ENCODE measurements at places on chromosomes 7 and 10.

DNA sequence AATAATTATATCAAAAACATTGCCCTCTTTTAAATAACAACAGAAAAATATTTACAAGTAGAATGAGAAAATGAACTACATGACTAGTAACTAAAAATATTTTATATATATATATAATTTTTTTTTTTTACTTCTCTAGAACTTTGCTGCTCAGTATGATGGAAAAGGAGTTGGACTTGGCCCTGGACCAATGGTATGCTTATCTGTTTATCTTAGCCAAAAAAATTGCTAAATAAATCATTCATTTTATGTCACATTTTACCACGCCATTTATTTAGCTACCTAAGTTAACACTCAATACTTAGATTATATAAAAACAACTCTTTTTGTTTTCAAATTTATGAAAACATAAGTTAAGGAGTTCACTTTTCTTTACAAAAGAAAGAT lies 6.7 kb downstream of the COL1A2 start:
- DNase-seq, result no peak

DNA sequence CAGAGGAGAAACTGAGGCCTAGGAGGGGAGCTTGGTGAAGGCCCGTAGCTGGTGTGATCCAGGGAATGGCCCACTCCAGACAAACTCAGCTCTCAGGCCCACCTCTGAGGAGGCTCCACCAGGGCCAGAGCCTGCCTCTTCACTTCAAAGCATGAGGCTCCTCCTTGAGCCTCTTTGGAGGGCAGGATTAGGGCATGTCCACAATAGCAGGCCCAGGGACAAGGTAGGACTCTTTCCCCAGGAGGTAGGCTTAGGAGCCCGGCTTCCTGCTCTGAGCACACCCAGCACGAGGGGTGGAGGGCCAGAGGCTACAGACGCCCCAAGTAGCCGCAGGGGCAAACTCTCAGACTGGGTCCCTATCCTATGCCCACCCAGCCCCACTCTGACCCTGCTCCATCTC lies 164.6 kb upstream of the ZMIZ1 start:
- no peak for DNase-seq

DNA sequence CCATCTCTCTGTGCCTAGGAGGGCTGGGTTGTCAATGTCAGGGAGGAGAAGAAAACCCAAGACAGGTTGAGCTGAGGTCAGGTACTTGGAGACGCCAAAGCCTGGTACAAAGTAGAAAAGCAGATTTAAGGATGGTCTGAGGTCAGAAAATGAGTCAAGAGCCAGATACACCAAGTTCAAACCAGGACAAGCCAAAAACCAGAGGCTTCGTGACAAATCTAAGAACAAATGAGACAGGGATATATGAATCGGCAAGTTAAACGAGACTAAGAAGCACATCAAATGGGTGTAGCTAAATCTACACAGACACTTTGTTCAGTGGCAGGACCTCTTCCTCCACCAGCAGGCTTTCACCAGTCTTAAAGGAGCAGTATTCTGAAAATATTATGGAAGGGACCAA lies 34.2 kb downstream of the C7orf33 start:
- DNase-seq, result no peak

DNA sequence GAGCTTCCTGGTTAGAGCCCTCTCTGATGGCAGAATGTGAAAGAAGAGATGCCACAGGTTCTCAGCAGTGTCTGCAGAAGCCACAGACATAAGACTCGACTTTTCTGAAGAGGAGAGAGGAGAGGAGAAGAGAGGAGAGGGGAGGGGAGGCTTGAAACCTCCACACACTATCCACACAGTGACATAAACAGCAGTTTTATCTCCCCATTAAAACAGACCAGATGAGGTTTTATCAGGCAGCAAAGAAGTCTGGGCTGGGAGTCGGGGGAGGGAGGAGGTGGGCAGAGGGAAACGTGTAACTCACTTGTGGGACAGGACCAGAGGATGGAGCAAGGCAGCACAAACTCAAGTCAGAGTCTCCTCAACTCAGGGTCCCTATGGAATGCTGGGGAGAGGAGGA lies 76.5 kb downstream of the XPNPEP1 start:
- DNase-seq, result no peak

- peak; percentile 76 for DNase-seq
Measured at GRCh38 chr10:132185601-132186487, 904 bp upstream of the DPYSL4 start.

DNA sequence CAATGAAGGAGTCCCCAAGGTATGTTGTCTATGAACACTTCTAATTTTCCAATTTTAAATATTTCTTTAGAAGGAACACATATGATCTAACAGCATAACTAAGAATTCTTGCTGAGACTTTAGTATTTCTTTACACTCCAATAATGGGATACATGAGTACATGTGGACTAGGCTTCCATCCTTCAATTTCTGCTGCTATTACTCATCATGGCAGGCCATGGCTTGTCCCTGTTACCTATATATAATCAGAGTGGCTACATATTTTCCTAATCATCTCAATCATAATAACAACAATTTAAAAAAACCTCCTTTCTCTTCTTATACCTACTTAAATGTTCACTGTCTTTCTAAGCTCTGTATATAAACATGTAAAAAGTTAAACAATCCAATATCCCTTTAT lies 60.3 kb upstream of the TAC1 start:
- no peak for DNase-seq

- DNase-seq, result peak; percentile 16
Measured at GRCh38 chr10:118635674-118636402, 40.4 kb upstream of the PRLHR start.

DNA sequence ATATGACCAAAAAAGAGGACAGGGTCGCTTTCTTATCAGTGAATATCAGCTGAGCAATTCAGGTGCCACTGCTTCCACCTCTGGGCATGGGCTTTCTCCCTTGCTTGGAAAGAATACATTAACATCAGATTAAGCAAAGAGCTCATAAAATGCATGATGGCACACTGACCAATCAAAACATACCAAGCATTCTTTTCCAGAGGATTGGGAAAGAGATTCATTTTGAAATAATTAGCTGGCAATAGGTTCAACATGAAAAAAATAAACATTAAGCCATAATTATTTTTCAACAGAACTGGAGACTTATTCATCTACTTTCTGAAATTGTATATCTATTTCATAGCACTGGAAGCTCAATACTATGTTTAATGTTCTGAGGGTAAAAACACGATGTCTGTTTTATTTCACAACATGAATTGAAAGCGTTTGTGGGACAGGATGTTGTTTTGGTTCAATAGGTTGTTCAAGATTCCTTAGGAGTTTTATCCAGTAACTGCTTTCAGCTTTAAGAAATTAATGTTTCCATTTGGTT lies 53.2 kb downstream of the TFAM start:
- no peak for DNase-seq

DNA sequence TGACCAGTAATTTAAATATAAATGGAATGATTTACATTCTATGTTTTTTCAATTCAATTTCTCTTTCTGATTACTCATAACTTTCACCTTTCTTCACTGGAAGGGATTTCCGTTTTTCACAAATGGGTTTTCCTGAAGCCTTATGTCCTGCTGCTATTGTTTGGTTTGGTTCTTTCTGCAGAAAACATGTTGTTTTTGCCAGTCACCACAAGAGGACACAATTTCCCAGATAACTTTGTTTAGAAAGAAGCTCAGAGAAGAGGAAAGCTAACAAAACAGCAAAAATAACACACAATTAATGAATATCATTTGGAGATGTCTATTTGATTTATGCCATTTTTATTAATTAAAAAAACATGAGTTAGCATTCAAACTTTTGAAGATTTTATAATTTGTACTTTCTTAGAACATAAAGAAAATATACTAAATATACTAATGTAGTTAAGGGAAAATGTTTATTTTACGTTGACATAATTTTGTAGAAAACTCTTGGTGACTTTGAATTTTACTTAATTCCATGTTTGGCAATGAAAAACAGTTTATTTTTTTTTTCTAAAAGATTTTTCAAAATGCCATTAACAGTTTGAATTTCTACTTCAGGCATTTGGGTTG lies 4.6 kb upstream of the TWIST1 start:
- DNase-seq, result peak; percentile 75

- peak; percentile 81 for DNase-seq
Measured at GRCh38 chr7:110442381-110442837, 648.5 kb upstream of the LRRN3 start.

DNA sequence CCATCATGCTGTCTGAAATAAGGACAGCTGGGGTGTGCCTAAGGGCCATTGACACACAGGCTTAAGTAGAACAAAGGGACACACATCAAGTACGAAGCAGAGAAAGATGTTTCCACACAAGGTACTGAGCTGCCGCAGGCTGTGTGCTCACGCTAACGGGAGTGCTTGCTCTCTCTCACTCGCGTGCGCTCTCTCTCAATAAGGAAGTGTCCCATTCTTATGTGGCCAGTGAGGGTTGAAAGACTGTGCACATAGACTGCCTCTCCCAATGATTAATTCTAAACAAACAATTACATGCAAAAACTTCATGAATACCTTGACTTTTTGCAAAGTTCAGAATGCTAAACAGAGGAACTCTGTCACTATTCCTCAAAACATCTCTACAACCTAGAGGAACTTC lies 29.9 kb downstream of the DCLRE1C start:
- no peak for DNase-seq

DNA sequence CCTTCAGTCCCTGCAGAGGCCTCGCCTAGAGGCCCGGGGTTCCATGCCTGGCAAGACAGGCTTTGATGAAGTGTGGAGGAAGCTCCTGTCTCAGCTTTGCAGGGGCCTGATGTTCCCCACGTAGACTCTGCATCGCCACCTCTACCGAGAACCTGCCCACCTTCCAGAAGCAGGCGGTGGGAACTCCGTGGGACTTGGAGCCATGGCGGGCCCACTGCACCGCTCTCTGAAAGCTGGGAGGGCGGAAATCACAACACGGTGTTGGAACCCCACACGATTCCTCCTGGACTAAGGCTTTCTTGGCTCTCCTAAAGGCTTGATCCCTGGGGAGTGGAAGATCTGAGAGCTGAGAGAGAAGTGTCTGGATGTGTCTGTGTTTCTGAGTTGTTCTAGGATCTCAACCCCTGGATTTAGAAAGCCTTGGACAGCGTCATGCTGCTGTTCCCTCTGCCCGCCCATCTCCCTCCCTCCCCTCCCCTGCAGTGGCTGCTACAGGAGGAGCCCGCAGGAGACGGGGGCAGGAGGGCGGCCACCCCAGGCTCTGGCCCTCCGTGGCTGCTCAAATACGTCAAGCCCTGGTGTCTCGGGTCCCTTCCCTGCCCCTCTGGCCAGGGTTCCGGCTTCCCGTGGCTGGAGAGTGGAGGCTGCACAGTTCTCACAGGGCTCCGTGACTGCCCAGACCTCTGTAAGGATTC lies 79.7 kb downstream of the VIPR2 start:
- no peak for DNase-seq

GRCh38 chr10:23099816-23100215 lies 4.4 kb downstream of the MSRB2 start:
- DNase-seq, result peak; percentile 28

DNA sequence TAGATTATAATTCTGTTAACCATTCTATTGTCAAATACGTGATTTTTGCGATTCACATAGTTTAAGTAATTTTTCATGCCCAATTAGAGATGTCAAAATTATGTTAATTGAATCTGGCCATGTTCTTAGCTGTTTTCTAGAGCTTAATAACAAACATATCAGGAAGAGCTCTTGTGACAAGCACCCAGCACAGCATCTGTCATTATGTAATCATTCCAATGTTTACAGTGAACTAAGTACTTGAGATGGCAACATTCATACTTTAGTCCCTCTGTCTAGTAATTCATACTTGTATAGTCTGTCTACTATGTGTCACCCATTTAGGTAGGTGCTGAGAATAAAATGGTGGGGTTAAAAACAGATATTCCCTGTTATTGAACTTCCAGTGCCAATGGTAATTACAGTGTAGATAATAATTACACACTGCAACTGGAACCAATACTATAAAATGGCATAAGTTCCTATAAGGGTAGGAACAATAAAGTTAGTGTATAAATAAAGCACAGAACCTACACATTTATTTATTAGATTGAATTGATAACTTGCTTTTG lies 55.2 kb downstream of the ZEB1 start:
- no peak for DNase-seq

- no peak for DNase-seq
Measured at GRCh38 chr10:71463111-71463510, 66.4 kb downstream of the CDH23 start.

DNA sequence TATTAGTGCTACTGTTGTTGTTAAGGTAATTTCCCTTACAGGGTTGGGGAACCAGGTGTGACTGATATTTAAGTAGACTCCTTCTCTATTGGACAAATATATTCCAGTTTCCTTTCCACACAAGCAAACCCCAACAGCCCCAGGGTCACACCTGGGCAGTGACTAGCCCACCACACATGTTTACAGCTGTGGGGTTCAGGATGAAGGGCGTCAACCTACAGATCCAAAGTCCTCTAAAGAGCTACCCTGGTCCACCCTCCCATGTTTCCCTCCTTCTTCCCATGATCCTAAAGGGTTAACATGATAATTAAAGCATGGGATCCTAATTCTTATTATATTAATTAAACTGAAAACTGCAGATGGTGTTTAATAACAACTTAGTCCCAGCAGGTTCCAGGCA lies 701.5 kb downstream of the GRID1 start:
- no peak for DNase-seq

GRCh38 chr7:133948588-133948987 lies 178.6 kb upstream of the LRGUK start:
- no peak for DNase-seq
